ENCODE measurements at places on chromosomes 5 and 9.

DNA sequence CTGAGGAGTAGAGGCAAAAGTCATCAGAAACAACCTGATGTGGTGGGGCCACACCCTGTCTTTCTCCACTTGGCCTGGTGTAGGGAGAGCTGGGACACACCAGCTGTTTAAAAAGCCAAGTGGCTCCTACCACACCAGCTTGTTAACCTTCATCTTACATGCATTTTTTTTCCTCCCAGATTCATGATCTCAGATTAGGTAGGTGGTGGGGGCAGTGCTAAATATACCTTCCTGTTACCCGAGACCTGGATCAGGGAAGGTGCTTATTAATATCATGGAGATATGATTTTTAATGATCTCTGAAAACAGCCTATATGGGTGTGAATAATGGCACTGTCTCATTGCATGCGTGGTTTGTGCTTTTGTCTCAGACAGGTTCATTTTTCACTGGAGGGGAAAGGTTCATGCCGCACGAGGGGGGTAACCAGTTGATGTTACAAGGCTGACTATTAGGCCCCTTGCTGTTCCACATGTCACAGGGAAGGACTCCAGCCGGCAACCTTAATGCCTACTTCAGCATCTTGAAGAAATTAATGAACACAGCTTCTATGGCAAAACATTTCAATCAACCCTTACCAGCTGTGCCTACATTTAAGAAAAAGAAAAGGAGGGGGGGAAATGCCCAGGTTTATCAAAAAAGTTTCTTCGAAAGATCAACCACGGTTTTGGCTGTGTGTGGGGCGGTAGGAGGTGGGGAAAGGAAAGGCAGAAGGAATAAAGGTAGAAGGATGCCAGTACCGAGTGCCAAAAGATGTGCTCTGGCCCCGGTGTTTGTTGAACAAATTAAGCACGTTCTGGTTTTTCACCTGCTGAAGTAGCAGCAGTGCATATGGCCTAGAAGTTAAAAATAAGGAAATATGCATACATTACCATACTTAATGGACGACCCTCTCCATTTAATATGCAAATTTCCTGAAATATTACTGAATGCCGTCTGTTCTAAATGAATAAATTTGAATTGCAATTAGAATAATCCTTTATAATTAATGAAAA is 185.4 kb downstream of the EBF1 start:
- DNase-seq: no peak

DNA sequence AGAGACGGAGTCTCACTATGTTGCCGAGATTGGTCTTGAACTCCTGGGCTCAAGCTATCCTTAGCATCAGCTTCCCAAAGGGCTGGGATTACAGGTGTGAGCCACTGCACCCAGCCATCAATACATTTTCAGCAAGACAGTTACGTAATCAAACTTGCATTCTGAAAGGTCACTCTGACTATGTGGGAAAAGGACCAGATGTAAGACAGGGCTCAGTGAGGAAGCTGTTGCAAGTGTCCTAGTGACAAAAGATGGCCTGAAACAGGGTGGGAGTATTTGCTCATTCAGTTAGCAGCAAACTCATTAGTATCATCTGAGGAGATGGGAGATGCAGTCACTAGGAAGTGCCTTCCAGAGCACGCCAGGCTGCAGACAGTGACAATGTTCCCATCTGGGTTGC is 16.9 kb downstream of the MED27 start:
- no peak for DNase-seq

DNA sequence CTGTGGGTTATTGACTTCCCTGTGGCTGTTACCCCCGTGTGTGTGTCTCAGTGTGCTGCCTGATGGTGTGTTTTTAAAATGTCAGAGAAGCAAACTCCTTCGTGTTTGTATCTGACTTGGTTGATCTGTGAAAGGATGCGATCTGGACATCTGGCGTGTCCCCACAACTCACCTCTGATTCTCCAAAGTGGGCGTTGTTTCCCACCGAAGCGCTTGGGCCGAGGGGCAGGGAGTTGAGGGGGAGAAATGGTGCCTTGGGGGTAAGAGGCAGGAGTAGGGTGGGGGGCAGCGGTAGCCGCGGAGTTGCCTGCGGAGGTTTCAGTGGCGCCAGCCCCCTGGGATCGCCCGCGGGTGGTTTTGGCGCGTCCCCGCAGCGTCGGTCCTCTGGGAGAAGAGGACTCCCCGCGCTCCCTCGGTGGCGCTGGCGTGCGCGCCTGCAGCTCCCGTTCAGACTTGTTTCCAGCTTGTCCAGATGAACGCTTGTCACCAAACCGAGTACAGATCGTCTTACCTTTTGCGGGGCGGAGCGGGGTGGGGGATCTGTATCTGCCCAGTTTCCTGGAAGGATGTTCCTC is 1.1 kb downstream of the MAST4 start:
- DNase-seq: no peak

GRCh38 chr5:180831139-180832093 is 28.8 kb upstream of the MGAT1 start:
- no peak for DNase-seq
